ENCODE measurements at places on chromosomes 11 and 22.

DNA sequence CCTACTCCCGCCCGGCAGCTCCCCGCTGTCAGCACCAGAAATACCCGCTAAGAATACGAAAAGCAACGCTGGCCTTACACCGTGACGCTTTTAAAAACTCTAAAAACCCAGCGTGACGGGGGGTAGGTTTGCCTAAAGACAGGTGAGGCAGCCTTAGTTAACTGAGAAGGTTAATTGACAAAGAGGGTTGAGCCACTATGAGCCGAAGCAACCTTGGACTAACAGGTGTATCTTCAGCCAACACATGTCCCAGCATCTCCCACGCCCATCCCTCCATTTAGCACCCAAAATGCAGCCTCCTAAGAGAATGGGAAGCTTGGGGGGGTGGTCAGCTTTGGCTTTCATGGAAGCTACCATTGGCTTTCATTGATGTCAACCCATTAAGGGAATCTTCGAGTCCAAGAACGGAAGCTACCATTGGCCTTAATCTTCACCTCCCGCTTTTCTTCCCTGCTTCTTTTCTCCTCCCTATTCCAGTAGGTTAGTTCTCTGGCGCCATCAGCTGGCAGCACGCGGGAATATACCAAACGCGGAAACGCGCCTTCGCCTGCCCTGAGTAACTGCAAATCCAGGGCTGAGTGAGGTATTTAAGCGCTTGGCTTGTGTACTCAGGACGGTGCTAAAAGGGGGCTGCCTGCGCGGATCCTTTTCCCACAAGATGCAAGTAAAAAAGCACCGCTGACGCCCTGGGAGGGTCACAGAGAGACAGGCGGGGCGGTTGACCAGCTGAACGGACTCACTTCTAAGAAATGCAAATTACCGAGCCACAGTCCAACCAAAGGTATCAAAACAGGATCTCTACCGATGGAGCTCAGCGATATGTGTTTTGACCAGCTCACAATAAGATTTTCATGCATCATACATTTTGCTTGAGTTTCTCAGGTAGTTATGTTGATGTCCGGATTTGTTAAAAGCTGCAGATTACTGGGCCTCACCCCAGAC lies 38.5 kb upstream of the GLYATL1 start:
- DNase-seq: peak; percentile 65

- no peak for DNase-seq
Measured at GRCh38 chr11:30487200-30487898, 98.8 kb downstream of the MPPED2 start.

- no peak for DNase-seq
Measured at GRCh38 chr11:112723676-112724495, 237.3 kb upstream of the NCAM1 start.

- DNase-seq: no peak
Measured at GRCh38 chr11:47887910-47888569, 39.9 kb upstream of the NUP160 start.

- no peak for DNase-seq
Measured at GRCh38 chr11:2987881-2988861, 4.0 kb downstream of the NAP1L4 start.

- no peak for DNase-seq
Measured at GRCh38 chr11:21295508-21295907, 626.1 kb downstream of the NELL1 start.

DNA sequence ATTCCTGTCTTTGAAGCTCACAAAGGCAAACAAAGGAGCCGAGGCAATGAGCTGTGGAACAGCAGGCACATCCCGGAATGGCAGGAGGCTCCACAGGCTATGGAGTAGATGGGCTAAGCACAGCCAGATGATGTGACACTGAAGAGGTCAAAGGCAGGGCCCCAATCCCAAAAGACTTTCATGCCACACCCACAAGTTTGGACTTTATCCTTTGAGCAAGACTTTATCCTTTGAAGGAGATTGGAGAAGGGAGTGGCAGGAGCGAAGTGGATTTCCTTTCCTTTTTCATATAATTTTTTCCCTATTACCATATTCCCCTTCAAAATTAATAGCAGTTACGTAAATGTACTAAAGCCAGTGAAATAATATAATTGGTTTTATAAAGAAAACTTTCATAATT lies 379.4 kb downstream of the CADM1 start:
- no peak for DNase-seq

GRCh38 chr11:117874253-117874909 lies 2.1 kb downstream of the FXYD6 start:
- peak; percentile 55 for DNase-seq

DNA sequence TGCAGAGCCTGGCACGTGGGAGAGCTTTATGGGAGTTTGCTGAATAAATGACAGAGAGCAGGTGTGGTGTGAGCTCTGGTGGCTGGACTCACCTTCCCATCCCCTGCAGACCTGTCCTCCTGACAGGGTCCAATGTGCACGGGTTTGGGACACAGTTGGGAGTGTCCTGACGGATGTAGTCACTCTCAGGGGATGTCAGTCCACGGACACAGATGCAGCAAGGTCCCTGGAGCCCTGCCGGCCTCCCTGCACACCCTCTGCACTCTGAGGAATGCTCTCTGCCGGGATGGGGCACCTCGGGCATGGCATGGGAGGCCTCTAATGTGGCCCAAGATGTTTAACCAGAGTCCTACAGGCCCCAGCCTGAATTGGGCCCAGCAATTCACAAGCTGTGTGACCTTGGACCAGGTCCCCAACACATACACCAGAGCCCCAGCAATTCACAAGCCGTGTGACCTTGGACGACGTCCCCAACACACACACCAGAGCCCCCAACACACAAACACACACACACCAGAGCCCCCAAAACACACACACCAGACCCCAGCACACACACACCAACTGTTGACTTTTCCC lies 30.0 kb upstream of the RFPL3 start:
- DNase-seq: no peak

DNA sequence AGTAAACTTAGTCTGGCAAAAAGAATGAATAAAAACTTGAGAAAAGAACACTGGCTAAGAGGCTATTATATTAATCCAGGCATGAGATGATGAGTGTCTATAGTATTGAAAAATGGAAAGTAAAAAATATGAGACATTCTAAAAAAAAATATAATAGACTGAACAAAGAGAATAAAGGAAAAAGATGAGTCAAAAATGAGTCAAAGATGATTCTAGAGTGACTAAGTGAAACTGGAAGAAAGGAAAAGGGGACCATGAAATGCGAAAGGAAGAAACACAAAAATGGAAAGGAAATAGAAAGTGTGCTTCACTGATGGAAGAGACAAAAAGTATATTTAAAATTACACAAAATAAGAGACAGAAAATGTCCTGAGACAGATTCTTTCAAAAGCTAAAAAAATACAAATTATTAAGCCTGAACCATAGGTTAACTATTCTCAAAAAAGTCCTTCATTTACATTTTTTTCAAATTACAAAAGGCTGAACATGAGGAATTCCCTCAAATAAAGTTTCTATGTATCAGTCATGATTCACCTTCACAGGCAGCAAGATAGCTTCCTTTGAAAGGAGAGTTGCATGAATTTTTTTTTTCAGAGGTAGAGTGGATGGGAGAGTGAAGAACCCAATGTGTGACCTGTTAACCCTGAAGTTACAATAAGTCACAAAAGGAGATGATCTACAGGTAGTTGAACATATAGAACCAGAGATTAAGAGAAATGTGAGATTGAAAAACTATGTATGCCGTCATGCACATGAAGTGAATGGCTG lies 75.2 kb downstream of the EIF3M start:
- no peak for DNase-seq

- no peak for DNase-seq
Measured at GRCh38 chr11:70398834-70399680, 728 bp downstream of the CTTN start.

- DNase-seq: peak; percentile 11
Measured at GRCh38 chr11:66068923-66069714, 953 bp upstream of the PACS1 start.

DNA sequence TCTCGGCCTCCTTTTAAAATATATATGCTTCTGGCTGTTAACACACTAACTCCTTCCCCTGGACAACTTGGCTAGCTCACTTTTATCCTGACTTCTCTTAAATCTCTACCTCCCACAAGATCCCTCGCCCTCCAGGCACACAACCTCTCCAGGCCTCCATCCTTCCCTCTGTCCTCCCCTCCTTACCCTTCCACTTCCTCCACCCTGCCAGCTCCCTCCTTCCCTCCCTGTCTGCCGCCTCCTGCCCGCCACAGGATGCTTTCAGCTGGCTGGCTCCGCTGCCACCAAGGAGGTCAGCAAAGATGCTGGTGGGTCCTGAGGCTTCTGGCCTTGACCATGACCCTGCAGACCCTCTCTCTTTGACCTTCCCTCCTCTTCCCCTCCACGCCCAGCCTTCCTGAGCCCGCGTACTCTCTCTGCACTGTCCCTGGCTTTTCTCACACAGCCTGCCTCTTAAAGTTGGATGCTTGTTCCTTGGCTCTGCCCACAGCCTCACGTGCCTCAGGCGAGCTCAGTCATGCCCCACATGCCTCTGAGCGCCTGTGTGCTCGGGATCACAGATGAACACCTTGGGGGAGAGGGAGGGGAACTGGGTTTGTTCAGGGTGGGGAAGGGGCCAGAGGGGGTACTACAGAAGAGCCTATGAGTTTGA lies 6.7 kb downstream of the NFAM1 start:
- DNase-seq: peak; percentile 61

DNA sequence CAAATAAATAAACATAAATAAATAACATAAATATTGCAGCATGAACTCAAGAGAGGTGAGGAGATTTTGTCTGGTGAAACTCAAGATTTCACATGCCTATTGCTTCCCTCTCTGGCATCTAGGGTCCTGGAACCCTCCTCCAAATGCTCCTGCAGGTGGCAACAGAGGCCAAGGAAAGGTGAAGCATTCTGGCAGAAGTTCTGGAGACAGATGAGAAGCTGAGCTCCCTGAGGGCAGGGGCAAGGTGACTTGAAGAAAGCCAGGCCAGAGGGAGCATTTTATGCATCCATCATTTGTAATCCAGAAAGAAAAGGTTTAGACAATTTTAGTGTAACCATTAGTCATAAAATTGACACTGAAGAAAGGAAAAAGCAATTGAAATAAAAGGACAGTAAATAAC lies 64.9 kb downstream of the ENDOD1 start:
- peak; percentile 63 for DNase-seq

- DNase-seq: peak; percentile 79
Measured at GRCh38 chr11:76768088-76768908, 14.9 kb upstream of the TSKU start.

GRCh38 chr22:36818010-36818642 lies 1.3 kb upstream of the PVALB start:
- DNase-seq: no peak

DNA sequence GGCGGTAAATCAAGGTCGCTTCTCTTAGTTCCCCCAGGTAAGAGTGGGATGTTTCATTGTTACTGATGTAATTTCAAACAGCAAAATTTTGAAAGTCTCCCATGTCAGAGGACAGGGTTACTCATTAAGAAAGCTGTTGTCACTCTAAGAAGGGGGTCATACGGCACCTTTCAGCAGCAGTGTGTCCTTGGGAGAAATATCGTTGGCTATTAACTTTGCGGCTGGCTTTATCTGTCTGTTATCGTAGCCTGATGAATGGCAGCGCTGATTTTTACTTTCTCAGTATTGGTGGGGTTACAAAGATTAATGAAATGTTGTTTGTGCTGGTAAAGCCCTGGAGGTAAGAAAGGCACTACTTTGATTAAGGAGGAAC lies 27.5 kb upstream of the FBXO3 start:
- DNase-seq: no peak

- DNase-seq: no peak
Measured at GRCh38 chr11:101453682-101454081, 130.1 kb downstream of the TRPC6 start.

DNA sequence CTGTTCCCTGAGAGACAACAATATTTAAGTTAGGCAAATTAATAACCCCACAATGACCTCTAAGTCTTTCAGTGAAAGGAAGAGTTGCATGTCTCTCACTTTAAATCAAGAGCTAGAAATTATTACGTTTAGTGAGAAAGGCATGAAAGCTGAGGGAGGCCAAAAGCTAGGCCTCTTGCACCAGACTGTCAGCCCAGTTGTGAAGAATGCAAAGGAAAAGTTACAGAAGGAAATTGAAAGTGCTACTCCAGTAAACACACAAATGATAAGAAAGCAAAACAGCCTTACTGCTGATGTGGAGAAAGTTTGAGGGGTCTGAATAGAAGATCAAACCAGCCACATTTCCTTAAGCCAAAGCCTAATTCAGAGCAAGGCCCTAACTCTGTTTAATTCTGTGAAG lies 45.0 kb downstream of the BBOX1 start:
- no peak for DNase-seq

- no peak for DNase-seq
Measured at GRCh38 chr11:107962181-107962580, 33.9 kb downstream of the RAB39A start.

DNA sequence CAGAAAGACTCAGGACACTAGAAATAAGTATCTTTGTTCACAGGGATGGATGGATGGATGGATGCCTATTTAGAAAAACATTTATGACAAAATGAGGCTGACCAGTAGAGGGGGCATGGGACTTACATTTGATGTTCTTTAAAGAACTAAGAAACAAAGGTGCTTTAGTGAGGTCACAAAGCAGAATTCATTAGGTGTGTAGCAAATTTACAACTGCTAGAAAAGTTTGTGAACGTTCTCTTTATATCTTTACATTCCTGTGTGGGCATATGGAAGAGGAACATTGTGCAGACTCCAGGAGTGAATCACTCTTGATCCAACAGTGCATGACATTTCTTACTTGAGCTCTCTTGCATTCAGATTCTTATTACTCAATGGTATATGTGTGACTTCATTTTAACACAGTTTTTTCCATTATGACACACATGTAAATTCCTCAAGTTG lies 15.8 kb upstream of the SIK2 start:
- DNase-seq: no peak

DNA sequence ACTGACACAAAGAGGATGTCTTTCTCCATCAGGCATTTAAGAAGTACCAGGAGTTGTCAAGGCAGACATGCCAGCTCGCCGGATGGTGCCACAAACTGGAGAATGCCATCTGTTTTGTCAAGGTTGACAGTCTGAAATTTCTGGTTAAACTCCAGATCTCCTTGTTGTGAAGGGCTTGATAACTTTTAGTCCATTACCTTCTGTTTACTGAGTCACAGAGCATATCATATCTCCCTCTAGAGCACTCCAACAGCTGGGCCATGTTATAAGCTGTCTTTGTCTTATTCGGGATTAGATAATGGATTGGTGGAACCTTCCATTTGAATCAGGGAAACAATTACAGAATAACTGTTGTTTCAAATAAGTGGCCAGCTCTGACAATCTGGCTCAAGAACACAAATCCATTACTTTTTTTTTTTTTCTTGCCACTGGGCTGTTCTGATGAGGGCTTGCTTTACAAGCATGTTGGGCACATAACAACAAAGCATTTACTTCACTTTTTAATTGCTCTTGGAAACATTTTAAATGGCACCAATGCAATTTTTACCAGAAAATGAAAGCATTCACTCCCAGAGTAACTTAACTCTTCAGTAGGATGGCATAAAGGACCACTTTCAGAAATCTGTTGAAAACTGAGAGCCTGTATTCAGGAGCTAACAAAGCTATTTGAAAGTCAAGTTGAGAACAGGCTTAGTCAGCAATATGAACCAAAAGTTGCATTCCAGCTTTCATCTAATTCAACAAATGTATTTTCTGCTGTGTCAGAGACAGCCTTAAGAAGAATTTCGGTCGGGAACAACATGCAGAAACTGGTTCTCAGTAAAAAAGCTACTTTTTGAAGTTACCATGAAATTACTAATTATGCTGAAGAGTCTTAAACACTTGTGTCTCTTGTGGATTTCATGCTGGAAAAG lies 227.6 kb upstream of the PITPNB start:
- peak; percentile 36 for DNase-seq

Measured in DMS79 treated with DMSO at 0.1 percent for 48 hours (cell line).